Dorsolateral prefrontal cortex (tissue), 122 donors: ENCODE measurements at places on chromosomes 5 and 9.

DNA sequence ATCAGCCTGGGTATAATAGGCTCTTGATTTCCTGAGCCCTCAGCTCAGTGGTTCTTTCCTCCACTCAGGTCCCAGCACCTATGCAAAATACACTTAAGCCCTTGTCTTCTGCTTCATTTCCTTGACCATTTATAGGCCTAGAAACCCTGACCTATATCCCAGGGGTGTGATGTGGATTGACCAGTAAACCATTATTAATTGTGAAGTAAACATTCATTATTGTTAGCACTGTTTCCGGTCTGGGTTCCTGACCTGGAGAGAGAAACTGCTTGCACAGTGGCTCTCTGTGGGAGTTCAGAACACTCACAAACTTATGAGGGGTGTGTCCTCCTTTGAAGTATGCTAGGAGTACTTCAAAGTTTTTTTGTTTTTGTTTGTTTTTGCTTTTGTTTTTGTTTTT is 19.6 kb upstream of the TOMM5 start:
- DNase-seq, result no peak

- DNase-seq, result no peak
These were observed 764.0 kb upstream of the EDIL3 start for GRCh38 chr5:85148701-85149100.

- no peak for DNase-seq
These were observed 85.9 kb upstream of the TRIO start for GRCh38 chr5:14057289-14057688.

- DNase-seq, result no peak
These were observed 76.9 kb upstream of the ZNF608 start for GRCh38 chr5:124823380-124823779.

- DNase-seq, result no peak
These were observed 27.0 kb downstream of the PTGES start for GRCh38 chr9:129725795-129726251.

- no peak for DNase-seq
These were observed 89.2 kb downstream of the TEK start for GRCh38 chr9:27198190-27198589.

DNA sequence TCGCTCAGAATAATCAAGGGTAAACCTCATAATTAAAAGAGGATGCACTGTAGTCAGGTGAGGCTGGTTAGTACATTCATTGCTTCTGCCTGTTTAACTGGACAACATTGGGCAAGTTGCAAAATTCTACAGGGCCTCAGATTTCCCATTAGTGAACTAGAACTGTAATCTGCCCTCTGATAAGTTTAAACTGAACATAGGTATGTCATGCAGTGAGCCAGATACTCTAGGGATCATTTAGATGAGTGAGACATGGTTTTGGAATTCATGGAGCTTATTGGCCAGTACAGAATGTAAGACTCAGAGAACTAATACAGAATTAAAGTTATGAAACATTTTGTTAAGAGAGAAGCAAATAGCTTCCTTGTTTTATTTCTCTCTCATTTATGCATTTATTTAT is 35.9 kb downstream of the RNF44 start:
- no peak for DNase-seq

- DNase-seq, result no peak
These were observed 157.3 kb upstream of the GRAMD2B start for GRCh38 chr5:126265917-126266316.

DNA sequence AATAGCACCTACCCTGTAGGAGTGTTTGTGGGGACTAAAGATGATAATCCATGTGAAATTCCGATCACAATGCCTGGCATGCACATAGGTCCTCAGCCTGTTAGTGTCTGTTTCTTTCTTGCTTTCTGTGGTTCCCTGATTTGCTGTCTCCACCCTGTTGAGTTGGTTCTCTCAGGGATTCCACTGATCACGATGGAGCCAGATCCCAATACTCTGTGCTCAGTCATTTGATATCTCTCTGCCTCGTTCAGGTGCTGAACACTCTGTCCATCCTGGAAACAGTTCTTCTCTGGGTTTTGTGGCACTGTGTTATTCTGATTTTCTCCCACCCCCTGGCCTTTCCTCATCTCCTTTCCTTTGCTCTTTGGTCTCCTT is 60.8 kb downstream of the ARHGAP26 start:
- DNase-seq, result no peak

DNA sequence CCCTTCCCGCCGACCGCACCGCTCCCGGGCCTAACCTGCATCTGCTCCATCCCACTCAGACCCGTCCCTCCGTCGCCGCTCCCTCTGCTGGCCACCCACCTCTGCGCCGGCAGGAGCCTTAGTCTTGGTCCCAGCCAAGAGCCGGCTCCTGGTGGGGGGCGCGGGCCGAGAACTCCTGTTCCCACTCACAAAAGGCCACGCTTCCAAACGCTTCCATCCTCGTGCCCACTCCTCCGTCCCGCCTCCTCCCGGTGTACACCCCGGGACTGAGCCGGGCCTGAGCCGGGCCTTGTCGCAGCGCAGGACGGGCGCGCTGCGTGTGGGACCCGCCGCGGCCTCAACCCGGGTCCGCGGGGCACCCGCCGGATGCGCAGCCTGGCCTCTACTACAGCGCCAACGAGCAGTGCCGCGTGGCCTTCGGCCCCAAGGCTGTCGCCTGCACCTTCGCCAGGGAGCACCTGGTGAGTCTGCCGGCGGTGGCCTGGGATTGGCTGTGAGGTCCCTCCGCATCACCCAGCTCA is 7.5 kb downstream of the ADAMTS13 start:
- DNase-seq, result peak; percentile 37

DNA sequence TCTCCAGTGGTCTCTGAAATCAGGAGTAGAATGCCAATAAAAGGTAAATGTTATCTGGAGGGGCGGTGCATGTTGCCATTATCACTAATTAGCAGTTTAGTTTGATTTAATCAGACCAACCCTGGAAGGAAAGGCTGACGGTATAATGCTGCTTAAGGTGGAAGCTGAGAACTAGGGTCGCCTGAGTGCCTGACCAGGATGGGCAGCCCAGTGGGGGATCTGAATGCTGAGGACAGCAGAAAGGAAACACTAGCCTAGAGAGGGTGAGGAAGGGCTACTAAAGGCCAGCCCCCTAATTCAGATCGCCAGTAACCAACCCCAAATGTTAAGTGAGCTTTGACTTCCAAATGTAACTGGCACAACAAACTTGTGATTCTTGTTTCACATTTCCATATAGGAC is 172.2 kb downstream of the APBA1 start:
- no peak for DNase-seq

DNA sequence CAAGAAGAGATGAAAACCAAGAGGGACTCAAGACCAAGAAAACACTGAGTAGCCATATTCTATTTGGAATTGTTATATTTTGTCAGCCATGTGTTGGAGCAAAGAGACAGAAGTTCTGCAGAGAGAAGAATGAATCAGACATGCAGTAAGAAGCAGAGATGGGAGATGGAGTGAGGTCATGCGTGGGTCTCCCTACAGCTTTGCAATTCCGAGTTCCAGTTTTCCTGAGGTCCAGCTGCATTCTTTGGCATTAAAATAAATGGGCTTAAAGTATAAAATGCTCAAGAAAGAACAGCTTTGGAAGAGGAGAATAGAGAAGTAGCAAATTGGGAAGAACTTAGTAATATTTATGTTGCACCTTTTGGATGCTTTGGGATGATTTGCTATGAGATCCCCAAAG is 361.6 kb downstream of the NPR3 start:
- DNase-seq, result no peak
